Right ventricle myocardium superior (tissue), 1 donor: ENCODE measurements at places on chromosomes 7 and 10. TPM values are rescaled to one million over a fixed set of nuclear protein-coding genes. Genes with fewer than 3 reads are reported as not detected.

DNA sequence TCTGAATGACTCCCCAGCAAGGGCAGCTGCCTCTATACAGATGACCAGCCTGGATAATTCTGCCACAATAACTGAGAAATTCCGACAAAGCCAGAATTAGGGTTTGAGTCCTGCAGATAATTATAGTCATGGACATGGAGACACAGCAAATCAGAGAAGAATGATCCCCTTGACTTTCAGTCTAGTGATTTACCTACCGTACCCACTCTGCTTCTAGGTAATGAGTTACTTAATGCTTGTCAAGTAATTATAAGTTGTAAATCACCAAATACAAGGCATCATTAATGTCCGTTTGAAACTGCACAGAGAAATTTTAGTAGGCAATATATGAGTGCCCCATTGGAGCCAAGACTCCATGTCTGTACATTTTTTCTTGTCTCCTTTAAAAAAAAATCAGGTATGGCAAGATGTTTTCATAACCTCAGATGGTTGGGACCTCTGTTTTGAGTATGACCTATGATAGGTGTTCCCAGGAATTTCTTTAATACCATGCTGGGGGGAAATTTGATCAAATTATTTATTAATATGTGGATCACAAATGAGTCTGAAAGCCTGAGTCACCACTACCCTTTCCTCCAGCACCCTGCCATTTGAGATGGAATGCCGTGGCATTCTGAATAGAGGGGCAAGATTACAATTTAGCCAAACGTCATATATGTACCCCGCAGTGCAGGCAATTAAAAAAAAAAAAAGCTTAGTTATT is 5.5 kb upstream of the ARID5B start:
- no peak for DNase-seq

DNA sequence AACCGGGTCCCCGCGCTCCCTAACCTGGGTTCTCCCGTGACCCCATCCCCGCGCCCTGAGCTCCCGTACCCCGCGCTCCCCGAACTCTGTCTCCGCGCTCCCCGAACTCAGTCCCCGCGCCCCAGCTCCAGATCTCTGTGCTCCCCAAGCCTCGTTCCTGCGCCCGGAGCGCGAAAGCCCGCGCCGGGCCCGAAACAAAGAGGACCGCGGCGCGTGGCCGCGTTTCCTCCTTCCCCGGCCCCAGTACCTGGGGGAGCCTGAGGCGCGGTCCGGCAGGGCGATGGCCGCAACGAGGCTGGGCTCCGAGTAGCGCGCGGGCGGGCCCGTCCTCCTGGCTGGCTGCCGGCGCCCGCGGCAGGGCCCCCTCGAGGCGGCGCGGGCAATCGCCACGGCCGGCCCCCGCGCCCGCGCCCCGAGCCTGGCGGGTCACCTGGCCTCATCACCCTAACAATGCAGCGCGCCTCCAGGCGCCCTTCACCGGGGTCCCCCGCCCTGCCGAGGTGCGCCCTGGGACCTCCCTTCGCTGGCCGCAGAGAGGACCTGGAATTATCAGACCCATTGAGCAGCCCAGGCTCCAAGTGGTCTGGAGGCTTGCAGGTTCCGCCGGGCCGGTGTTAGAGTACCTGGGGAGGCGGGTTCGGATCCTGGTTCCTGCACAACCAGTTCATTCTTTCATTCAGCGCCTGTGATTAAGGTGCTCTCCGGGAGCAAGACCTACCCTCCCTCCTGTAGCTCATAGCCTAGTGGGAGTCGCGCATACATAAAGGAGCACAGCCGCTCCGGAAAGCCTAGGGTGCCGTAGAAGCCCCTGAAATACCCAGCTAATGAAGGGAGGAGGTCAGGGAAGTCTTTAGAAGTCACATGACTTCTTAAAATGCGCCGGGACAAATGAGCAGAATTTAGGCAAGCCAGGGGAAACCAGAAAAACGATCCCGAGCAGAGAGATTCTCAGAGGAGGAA is at the start of gene TNS3:
Gene TNS3, minus strand, starts transcription at position 308 of the 960 bp plus-strand sequence. CDS start 142,475 bp downstream, outside the sequence.
- DNase-seq = peak; percentile 66

The DNAH11 gene
- 0.03 TPM for total RNA-seq

DNA sequence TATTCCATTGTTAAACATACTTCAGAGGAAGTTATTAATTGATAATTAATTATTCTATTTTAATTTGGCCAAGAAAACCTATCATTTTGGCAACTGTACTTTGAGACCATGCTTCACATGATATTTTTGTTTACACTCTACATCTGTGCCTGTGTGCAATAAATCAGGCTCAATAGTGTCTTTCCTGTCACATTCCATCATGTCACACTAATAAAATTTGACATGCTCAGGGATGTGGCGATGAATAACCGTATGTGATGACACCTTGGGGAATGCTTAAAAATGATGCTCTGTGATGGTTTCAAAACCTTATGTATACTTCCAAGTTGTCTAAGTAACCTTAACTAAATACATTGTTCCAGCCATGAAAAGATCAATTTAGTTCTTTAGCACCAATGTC is 364.6 kb upstream of the TEX47 start:
- DNase-seq = no peak

DNA sequence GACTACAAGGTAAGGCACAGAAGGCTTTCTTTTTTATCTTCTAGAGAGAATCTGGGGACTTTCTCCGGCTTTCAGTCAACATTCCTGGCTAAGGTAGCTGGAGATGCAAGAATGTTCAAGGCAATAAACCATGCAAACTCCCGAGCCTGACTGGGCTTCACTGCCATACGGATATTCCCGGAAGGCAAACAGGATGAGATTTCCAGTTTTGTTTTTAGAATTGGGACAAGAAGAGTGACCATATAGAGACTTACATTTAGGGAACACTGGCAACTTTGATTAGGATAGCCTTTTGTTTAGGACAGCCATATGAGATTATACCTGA is 269 bp downstream of the CALD1 start:
- no peak for DNase-seq

- peak; percentile 91 for DNase-seq
Measured at GRCh38 chr7:101688183-101688831, 59.2 kb upstream of the MYL10 start.

The CCDC172 gene
- not detected for total RNA-seq

DNA sequence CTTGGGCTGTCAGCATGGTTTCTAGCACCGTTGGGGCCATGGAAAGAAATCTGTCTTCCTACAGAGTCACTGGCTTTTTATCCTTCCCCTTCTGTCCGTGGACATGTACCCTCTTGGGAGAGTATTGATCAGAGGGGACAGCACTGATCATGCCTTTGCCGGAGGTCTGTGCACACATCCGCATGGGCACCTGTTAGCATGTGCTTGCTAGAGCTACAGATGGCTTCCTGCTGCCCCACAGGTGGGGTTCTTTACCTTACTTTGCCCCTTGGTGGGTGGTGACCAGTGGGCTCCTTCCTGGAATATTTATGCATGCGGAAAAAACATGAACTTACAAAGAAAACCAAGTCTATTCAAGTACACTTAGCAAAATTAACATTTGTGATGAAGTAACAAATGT is 24.9 kb downstream of the RPS24 start:
- no peak for DNase-seq

- DNase-seq = no peak
Measured at GRCh38 chr7:29217113-29217512, 22.5 kb downstream of the CHN2 start.

DNA sequence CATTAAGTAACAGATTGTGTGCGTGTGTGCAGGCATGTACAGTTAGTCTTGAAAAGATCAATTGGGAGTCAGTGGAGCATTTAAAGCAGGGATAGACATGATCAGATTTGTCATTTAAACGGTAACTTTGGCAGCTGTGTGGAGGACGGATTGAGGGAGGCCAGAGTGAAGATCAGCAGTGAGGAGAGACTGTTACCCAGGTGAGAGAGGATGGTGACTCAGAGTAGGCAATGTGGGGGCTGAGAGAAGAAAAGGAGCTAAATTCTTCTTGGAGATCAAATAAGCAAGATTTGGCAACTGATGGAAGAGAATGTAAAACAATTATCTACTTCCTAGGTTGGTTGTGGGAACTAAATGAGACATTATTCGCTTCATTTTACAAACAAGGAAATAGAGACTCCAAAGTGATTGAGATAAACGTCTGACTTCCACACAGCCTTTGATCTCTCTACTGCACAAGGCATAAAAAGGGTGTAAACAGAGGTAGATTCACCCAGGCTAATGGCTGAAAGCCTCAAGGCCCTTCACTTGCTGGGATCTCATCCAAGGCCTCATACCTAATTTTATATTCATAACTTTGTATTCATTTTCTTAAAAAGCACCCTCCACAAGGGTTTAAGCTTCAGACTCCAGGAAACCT is 665.1 kb upstream of the GALNT17 start:
- DNase-seq = no peak

The PLEKHS1 gene
- not detected for total RNA-seq

DNA sequence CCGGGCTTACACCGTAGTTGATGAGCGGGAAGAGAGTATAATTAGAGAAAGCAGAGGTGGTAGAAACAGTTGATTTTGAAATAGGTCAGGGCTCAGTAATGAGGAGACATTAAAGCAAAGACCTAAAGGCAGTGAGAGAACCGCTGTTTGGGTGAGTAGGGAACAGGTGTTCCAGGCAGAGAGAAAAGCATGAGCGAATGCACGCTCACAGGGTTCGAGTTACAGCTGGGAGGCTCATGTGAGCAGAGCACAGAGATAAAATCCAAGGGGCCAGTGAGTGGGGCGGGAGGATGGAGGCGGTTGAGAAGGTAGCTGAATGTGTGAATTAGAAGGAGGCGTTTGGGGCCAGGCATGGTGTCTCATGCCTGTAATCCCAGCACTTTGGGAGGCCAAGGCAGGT is 39.9 kb downstream of the APBB1IP start:
- no peak for DNase-seq

- DNase-seq = no peak
Measured at GRCh38 chr10:78247821-78248220, 214.2 kb downstream of the RPS24 start.

DNA sequence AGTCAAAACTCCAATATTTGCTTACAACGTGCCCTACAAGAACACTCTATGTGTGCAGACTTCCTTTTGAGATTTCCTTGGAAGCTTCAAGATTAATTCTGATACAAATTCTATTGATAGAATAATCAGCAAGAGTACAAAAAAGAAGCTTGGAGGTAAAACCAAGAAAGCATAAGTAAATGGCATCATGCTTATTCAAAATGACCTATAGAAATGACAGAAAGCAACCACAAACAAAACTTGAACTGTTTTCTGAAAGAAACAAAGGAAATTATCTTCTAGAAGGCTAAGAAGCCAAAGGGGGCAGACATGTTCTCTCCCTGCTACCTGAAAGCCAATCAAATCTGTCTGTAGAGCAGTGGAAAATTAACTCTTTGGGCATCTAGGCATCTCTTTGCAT is 73.0 kb downstream of the CTNNA3 start:
- no peak for DNase-seq

- no peak for DNase-seq
Measured at GRCh38 chr10:125646311-125646710, 36.7 kb downstream of the TEX36 start.

DNA sequence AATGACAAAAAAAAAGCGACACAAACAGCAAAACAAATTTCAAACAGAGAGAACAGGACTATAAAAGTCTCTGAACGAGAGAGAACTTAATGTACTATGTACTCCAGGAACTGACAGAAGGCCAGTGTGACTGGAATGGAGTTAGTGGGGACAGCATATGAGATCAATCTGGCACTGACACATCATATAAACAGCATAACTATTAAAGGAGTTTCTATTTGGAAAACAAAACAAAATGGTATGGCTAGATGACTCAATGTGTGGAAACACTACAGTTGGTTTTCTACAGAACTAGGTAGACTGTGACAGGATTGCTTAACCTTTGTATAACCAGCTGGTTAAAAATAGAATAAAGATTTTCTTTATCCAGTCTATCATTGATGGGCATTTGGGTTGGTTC is 232.9 kb upstream of the KAT6B start:
- DNase-seq = no peak

- DNase-seq = no peak
Measured at GRCh38 chr7:158239290-158239981, 348.2 kb downstream of the PTPRN2 start.

- DNase-seq = no peak
Measured at GRCh38 chr10:72079356-72079755, 9.0 kb downstream of the SPOCK2 start.

- no peak for DNase-seq
Measured at GRCh38 chr10:65670087-65670486, 1255.7 kb upstream of the LRRTM3 start.

The CELF2 gene
- 67.7 TPM for total RNA-seq

The ELFN1 gene
- total RNA-seq = 10.8 TPM

DNA sequence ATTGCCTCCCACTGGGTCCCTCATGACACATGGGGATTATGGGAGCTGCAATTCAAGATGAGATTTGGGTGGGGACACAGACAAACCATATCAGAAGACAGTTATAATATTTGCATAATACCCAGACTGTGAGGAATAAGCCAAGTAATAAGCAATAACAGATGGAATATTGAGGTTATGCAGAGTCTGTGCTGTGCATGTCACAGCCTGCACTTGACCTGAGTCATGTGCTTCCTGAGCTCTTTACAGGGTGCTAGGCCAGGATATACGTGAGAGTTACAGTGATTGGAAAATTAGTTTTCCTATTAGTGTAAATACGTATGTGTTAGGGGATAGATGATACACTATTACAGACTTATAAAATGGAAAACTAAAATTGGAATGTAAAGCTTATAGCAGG is 288.7 kb downstream of the SDK1 start:
- DNase-seq = no peak

DNA sequence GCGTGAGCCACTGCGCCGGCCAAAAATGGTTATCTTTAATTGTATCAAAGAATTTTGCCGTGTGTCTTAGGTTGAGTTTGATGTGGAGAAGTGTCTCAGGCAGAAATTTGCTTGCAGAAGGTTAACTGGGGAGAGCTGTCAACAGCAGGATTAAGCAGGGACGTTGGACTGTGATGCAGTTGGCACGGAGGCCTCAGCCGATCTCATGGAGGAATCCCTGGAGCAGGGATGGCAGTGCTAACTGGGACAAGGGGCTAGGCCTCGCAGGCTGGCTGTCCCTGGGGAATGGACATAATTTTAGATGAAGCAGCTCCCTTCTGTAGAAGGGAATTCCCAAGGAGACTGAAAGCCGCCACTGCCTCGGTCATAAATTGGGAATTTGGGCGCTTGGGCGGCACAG is 12.3 kb upstream of the KIF5B start:
- peak; percentile 41 for DNase-seq

DNA sequence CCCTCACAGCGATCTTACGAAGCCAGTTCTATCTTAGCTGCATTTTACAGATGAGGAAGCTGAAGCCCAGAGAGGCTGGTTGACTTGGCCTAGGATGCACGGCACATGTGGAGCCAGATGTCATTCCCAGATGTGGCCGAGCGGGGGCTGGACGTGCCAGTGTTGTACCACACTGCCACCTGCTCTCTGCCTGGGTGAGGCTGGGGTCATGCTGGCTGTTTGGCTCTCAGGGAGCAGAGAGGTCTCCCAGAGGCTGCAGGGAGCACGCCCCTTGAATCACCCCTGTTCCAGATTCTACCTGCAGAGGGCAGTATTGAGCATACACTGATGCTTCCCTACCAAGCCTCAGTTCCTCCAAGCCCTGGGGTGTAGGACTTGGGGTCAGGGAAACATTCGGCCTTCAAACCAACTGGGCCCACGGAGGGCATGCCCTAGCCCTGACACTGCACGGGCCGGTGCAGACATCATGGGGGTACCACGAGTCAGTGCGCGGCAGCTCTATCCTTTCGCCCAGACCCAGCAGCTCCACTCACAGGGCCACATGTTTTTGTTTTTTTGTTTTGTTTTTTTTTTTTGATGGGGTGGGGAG is 3.8 kb upstream of the GTF2IRD1 start:
- DNase-seq = peak; percentile 49
